ENCODE measurements at places on chromosomes 13 and 19.

- DNase-seq = no peak
Measured at GRCh38 chr13:50215399-50215798, 200.2 kb downstream of the KCNRG start.

- DNase-seq = no peak
Measured at GRCh38 chr13:113835461-113836270, 28.2 kb downstream of the GAS6 start.

DNA sequence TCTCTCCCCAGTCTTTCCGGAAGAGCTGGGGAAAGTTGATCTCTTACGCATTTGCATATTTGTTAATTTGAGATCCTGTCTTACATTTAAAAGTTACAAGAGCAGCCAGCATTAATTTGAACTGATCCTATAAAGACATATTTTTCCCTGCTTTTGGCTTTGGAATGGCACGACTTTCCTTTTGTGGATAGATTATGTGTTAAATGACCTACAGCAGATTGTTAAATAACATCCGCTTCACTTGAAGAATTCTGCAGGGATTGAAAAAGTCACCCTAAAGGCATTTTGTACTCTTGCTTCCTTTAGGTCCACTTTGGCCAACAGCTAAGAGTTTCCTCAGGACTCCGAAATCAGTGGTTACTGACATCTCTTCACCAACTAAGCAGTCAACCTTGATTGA, 334.0 kb downstream of the TBC1D4 start:
- DNase-seq = no peak

DNA sequence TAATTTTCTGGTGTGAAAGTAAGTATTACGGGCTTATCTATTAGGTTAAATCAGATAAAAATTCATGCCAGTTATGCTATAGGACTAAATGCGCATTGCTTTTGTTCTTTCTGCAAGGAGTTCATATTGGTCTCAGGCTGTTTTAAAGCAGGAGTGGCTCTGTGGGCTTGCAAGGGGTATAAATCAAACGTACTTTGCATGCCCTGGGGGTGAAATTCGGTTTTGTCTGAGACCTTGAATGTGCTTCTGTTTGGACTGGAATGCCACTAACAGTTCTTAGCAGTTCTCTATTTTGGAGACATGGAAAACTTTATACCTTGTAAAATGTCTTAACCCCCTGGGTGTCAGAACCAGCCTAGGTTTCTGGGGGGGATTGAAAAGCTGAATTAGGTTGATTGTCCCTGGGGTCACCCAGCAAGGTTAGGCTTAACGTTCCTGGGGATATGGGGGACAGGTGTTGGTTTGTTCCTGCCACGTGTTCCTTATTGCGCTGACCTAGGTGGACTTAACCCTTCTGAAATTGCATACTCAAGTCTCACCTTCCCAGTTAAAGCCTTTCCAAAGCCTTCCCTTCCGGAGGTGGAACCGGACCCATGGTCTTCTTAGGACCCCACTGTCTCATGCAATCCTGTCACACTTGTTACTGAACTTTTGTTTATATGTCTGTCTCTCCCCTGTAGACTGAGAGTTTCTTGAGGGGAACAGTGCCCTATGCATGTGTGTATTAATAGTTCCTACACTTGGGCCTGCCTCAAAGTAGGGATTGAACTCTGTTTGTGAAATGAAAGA, 182.2 kb downstream of the LMO7 start:
- DNase-seq = no peak
